ENCODE measurements at places on chromosomes 1 and 21.

GRCh38 chr1:165633614-165634013 lies 2.6 kb downstream of the MGST3 start:
- no peak for DNase-seq

DNA sequence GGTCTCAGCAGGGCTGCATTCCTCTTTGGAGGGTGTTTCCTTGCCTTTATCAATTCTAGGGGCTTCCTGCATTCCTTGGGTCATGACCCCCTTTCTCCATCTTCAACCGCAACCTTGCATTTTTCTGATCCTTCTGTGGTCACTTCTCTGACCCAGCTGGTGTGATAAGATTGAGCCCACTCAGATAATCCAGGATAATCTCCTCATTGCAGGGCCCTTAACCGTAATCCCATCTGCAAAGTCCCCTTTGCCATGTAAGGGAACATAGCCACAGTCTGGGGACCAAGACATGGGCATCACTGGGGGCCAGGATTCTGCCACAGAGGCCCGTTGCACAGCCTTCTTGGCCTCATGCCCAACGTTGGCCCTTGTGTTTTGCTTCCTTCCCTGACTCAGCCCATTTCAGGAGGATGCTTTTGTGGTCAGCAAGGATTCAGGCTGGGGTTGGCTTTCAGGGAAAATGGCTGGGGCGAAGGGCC lies 35.0 kb upstream of the IL19 start:
- DNase-seq: no peak

- no peak for DNase-seq
Observed at GRCh38 chr1:7303554-7304317, 467.4 kb upstream of the VAMP3 start.

GRCh38 chr21:25559746-25560145 lies 47.5 kb downstream of the MRPL39 start:
- DNase-seq: no peak
